Hematopoietic multipotent progenitor cell treated with erythropoietin and hydrocortisone succinate and interleukin-3 and kit ligand, for 8 days (in vitro differentiated cells): ENCODE measurements at places on chromosomes 3 and 15.

DNA sequence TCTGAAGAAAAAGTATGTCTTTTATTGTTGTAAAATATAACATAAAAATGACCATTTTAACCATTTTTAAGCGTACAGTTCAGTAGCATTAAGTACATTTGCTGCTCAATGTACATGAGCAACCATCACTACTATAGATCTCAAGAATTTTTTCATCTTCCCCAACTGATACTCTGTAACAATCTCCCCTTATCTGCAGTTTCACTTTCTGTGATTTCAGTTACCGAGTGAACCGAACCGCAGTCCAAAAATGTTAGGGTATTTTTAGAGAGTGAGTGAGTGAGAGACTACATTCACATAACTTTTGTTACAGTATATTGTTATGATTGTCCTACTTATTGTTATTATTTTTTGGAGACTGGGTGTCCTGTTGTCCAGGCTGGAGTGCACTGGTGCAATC lies 9.0 kb upstream of the SLC25A26 start:
- no peak for DNase-seq

GRCh38 chr15:99895189-99895955 lies 162.1 kb upstream of the LYSMD4 start:
- DNase-seq = no peak

DNA sequence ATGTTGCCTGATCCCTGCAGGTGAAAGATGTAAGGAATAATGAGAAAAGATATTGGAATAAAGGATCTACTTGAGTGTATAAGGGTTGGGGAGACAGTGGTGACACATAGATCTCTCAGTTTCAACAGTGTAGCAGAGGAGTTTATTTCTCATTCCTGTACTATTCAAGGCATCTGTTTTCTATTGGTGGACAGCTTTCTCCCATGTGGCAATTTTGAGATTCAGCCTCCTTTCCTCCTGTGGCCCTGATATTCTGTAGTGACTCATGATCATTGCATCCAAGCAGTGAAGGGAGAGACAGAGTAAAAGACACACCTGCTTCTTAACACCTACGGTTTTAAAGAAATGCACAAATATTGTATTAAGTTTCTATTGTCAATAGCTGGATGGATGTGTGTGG lies 327.6 kb downstream of the GRM7 start:
- DNase-seq = no peak

DNA sequence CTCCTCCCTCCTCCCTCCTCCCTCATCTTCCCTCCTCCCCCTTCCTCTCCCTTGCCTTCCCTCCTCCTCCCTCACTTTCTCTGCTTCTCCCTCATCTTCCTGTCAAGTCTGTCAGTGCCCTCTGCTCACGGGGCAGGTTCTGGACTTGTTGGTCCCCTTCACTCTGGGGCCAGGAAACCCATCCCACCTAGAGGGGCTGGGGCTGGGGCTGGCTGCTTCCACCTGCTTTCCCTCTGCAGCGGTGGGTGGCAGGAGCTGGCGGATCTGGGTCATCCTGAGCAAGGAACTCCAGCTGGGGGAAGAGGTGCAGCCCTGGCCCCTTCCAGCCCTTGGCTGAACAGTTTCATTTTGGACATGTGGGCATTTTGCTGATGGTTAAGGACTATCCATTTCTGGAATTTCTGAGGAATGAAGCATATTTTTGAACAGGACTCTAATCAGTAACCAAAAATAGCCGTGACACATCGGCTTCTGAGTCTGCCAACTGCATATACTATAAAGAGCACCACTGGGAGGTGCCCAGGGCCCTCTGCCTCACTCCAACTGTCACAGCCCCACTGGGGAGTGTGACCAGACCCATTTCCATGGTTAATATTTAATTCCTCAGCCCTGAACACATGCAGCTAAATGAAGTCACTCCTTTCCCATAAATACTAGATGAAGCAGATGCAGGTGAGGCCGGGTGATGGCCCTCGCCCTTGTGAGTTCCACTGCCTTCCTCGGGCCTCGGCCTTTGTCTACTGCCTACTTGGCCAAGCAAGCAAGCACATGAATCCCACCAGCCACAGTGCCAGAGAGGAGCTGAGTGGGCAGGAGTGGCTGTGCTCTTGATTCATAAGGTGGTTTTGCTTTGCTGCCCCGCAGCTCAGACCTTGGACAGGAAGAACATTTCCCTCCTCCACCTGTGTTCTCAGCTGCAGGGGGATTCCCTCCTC lies 39.8 kb downstream of the CHDH start:
- DNase-seq = no peak

DNA sequence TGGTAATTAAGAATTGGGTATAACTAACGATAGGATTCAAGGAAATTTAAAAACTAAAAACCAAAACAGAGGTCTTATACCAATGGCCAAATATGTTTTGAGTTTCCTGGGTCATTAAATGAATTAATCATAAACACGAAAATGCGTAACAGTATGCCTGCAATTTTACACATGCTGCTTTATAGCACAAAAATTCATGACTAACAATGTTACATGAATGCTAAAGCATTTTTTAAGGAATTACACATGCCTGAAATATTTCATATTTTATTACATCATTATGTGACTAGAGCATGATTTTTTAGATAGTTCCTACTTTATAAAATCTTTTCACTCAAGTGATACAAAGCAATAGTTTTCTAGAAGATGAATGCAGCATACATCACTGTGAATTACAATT lies 74.7 kb downstream of the ZNF148 start:
- DNase-seq = no peak

DNA sequence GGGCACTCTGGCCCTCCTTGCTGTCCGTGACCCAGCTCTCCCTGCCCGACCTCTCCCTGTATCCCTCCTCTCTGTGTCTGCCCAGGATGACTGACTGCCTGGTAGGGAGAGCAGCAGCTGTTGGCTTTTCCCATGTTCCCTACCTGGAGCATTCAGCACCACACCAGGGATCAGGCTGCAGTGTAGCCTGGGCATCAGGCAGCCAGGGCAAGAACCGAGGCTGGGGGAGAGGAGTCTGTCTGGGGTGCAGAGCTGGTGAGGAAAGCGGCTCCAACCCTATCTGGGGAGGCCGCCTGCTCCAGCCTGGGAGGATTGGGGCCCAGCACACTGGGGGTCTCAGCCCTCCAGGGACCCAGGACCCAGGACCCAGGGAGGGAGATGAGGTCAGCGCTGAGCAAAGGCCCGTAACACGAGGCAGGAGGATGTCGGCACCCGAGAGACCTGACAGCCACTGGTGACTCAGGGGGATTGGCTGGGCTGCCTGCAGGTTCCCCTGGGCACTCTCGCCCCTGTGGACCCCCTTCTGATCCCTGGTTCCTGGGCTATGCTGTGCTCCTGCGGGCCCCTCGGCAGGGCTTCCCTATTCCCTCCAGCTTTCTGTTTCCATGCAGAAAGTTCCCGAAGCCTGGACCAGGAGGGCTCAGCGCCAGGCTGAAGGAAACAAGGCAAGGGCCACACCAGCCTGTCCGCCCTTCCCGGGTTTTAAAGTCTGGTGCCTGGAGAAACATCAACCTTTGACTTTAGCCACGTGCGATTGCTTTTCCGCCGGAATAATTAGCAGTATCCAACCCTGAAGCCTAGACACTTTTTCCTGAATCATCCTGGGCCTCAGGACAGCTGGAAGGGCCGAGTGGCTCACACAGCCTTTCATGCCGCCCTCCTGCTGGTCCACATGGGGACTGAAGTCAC lies 128.2 kb upstream of the MEF2A start:
- no peak for DNase-seq

DNA sequence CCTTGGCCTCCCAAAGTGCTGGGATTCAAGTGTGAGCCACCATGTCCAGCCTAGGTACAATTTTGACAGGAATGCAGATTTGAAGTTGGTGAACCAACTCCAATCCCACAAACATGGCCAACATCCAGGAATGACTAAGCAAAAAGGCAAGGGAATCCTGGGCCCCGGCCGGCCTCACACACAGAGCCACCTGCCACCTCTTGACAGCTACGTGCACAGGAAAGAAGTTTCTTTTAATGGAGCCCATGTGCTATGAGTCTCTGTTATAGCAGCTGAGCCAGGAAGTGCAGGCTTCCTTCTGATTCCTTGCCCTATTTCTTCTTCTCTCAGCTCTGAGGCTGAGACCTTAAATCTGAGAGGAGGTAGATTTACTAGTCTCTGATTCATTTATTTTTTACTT lies 8.8 kb downstream of the TMEM40 start:
- no peak for DNase-seq

GRCh38 chr3:62167566-62168262 lies 205.6 kb downstream of the FEZF2 start:
- no peak for DNase-seq

DNA sequence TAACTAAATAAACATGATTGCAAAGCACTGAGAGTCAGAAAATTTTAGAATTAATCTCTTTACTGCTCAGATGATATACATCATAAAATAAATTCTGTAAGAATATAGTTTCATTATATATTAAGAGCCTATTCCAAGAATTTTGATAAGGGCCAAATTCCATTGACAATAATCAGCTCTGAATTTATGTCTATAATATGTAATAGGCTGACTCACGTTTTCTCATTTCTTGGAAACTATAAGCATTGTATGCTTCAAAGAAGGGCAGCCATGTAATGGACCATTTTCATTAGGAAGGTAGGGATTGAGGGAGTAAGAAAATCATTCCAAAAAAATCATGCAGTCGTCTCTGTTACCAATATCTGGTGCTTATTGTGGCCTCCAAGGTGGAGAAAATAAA lies 315.9 kb downstream of the ZIC4 start:
- DNase-seq = no peak

- no peak for DNase-seq
Measured at GRCh38 chr3:96039632-96040031, 774.8 kb upstream of the EPHA6 start.

- peak; percentile 63 for DNase-seq
Measured at GRCh38 chr3:46998121-46998851, 18.8 kb downstream of the NBEAL2 start.

GRCh38 chr3:161556533-161556932 lies 59.9 kb downstream of the OTOL1 start:
- DNase-seq = no peak

DNA sequence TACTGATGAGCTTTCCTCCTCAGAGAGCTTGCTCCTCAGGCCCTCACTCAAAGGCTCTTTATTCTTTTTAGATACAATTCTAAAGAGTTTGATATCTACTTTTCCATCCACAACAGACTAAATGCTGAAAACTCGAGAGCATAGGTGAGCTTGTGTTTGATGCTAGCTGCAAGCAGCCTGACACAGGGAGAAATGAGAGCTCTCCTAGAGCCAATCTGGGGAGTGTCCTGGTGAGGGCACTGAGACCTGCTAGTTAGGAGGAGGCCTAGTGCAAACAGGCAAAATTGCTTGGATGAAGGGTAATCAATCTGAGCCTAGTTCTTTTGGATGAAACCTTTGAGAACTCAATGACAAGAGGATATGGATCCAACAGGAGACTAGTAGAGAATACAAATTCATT lies 300.8 kb downstream of the ZBTB20 start:
- DNase-seq = no peak

DNA sequence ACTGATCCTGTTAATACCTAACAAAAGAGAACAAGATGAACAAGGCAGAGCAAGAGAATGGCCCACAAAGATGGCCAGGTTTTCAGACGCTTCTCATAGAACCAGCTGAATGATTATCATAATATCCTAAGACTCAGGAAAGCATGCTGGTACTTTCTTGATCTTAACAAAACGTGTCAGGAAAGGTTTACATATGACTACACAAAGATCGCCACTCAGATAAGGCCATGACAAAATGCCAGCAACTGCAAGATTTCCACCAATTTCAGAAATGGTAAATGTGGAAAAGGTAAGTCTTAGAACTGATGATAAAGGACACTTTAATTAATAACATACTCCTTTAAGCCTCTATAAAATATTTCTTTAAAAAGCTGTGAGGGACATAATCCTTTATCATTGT lies 108.8 kb downstream of the DLG1 start:
- DNase-seq = no peak

DNA sequence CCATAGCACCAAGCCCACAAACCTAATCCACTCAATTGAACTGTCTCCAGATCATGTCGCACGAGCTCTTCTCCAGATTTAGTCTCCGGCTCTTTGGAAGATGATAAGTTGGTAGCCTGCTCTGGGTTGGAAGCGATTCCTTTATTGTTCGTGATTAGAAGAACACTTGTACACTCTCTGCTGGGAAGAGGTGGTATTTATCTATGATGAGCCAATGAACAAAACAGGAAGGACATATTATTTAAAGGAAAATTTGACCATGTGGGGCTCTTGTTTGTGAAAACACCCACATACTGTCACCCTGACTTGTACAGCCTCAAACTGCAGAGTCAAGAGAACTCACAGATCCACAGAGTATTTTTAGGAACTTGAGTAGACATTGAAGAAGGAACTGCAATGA lies 54.4 kb downstream of the MYZAP start:
- no peak for DNase-seq

DNA sequence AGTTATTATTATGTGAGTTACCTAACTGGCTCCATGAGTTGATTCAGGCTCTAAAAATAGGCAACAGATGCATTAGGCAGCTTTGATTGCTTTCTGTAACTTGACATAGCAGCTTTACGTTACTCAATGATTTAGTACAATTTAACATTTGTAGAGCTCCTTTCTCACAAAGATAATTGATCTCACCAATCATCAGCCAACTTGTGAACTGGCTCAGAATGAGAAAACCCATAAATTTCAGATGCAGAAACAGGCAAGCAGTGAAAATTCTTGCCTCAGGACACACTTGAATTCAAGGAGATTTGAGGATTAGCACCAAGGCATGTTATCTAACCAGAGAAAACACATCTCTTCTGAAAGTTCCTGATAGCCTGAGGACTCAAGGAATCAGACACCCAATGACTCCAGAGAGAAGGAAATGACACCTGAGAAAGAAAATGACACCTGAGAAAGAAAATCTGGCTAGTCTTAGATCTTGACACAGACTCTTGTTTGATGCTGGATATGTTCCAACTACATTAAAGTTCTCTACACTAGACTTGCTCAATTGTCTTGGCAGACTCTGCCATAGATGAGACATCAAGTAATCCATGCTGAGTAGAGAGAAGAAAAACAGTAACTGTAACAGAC lies 315.1 kb upstream of the CBLB start:
- no peak for DNase-seq

DNA sequence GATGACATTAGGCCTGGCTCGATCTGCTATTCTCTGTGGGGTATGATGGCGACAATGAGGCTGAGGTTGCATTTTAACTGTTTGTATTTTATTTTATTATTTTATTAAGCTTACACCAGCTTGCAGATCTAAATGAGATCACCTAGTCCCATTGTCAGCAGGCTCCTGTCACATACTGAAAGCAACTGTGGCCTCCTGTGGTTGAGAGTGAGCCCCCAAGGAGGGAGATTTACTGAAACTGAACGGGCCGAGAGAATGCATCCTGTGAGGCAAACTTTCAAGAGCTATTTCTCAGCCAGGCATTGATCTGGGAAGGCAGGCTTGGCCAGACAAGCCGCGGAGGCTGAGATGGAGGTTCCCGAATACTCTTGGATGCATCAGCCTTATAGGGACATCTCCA lies 210.4 kb upstream of the ARRDC4 start:
- DNase-seq = no peak
